ENCODE measurements at places on chromosomes 11 and 22.

GRCh38 chr11:111779118-111779517 lies 12.9 kb upstream of the PPP2R1B start:
- DNase-seq: no peak

- no peak for DNase-seq
Observed at GRCh38 chr22:42291287-42291686, 20.8 kb upstream of the TCF20 start.

GRCh38 chr11:134611537-134611936 lies 199.5 kb upstream of the B3GAT1 start:
- DNase-seq: no peak

GRCh38 chr22:30025221-30025620 lies 55.0 kb upstream of the HORMAD2 start:
- no peak for DNase-seq

DNA sequence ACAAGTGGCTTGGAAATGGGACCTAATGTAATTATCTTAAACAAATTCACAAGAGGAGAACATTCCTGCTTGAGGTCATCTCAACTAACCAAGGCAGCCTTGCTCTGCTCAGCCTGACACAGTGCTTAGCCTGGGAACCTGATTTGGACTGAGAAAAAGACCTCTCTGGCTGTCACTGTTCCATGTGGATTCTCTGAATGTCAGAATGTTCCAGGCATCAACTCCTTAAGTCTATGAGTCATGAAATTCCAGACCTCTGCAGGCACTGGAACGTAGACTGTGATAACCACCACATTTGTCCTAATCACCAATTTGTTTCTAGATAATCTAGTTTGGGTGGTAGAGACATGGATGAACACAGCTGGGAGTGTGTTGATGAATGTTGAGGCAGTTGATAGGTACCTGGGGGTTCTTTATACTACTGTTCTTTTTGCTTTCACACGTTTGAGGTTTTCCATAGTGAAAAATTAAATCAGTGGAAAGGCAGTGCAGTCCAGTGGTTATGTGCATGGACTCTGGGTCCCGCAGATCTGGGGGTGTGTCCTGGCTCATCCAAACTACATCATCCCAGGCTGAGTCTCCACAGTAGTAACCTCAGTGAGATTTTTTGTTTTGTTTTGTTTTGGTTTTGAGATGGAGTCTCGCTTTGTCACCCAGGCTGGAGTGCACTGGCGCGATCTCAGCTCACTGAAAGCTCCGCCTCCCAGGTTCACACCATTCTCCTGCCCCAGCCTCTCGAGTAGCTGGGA lies 269.6 kb downstream of the MN1 start:
- no peak for DNase-seq

DNA sequence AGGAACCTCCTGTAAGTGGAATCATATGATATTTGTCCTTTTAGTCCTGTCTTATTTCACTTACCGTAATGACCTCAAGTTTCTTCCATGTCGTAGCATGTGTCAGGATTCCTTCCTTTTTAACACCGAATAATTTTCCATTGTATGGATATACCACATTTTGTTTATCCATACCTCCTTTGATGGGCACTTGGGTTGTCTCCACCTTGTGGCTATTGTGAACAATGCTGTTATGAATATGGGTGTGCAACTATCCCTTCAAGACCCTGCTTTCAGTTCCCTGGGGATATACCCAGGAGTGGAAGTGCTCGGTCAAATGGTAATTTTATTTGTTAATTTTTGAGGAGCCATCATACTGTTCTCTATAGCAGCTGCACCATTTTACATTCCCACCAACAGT lies 244.9 kb upstream of the BLID start:
- DNase-seq: no peak

GRCh38 chr22:48687606-48688005 lies 1140.1 kb downstream of the BRD1 start:
- no peak for DNase-seq

- no peak for DNase-seq
Observed at GRCh38 chr11:804599-804964, 449 bp downstream of the PIDD1 start.

- no peak for DNase-seq
Observed at GRCh38 chr11:17012712-17013547, 1.3 kb downstream of the PLEKHA7 start.

DNA sequence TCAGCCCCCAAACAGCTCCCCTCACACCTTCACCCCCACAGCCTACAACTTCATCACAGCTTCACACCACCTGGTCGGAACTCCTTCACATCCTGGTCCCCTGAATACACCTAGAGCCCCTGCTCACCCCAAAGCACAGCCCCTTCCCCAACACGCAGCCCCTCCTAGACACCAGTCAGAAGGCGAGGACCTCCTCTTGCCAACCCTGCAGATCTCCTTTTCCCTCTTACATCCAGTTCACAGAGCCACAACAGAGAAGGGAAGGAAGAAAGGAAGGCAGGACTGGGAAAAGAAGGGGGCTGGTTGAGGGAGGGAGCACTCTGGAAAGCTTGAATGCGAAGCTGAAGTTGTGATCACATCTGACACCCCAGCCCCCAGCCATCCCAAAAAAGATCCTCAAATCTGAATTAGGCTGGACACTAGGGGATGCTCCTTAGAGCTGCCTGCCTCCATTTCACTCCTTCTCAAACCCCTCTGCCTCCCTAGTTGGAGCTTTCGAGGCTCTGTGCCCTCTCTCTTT lies 629 bp downstream of the CCKBR start:
- DNase-seq: no peak

GRCh38 chr22:40593460-40594273 lies 42.9 kb downstream of the MRTFA start:
- DNase-seq: no peak

- no peak for DNase-seq
Observed at GRCh38 chr11:40722179-40722795, 737.2 kb downstream of the LRRC4C start.

All from stimulated activated CD4-positive, alpha-beta T cell treated with anti-CD3 and anti-CD28 coated beads, Interleukin-12 subunit alpha, Interleukin-12 subunit beta, amount 100 ng/mL, for 24 hours (primary cell).